Hypothalamus (tissue), 51 donors: ENCODE measurements at places on chromosomes 5 and 9.

GRCh38 chr5:149161026-149161687, 19.9 kb downstream of the ABLIM3 start:
- no peak for DNase-seq

DNA sequence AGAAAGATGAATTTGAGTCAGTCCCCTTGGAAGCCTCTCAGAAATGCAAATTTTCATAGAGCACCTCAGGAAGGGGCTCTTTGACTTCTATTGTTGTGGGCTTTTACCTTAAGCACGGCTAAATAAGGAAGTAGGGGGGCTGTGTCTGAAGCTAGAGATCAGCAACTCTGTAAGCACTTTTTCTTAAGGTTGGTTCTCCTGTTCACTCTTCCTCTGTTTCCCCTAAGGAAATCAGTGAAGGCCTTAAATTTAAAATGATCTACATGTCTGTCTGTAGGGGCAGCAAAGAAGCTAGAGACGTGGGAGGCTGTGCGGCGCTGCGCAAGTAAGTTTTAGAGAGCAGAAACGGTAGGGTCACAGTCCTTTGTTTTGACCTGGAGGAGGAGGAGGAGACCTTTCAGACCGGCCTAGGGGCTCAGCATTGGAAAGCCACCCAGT, 1.2 kb upstream of the CDC14B start:
- DNase-seq, result no peak

DNA sequence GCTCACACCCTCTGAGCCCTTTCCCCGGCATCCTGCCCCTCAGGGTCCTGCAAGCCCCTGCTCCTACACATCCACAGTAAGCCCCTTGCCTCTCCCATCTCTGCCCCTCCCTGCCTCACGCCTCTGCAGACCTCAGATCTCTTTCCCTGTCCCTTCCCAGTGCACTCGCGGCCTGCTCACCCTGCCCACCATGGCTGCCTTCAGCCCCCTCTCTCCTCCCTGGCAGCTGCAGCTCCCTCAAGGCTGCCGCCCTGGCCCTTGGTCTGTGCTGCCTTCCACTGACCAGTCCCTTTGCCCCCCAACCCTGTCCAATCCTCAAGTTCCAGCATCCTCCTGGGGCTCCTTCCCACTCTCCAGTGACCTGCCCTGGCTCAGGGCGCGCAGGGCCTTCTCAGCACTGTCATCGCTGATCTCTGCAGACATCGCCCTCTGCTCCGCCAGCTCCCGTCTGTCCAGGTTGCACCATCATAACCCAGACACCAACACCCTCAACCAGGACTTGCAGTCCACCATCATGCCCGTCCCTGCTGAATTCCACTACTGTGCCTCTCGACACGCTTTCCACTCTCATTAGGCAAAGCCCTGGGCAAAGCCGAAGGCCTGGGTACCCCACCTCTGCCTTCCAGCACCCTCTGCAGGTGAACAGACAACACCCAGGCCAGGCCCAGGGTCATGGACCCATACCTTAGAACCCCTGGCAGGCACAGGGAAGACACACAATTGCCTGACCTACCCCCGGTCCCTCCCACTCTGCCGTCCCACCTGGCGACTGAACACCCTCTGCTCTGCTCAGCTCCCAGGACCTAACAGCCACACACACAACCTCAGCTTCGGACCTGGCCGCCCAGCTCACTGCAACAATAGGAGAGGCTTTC, 97.8 kb upstream of the RUFY1 start:
- no peak for DNase-seq

- no peak for DNase-seq
Observed at GRCh38 chr5:126374109-126374416, 49.1 kb upstream of the GRAMD2B start.

GRCh38 chr5:68251386-68251785, 35.8 kb downstream of the PIK3R1 start:
- DNase-seq, result no peak

- DNase-seq, result no peak
Observed at GRCh38 chr5:123651234-123651633, 139.3 kb downstream of the CSNK1G3 start.

DNA sequence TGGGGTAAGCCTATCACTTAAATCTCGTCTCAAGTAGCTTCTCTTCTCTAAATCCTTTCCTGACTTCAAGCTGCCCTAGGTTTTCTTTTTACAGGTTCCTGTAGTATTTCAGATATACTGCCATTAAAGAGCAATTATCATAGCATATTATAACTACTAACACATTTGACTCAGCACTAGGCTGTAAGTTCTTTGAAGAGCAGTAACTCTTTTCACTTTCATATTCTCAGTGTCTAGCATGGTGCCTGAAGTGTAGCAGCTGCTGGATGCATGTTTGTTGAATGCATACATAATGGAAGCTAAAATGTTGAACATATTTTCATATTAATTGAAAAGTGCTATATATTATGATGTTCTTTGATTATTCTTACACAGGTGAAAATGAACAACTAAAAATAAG, 22.5 kb downstream of the CCDC152 start:
- DNase-seq, result no peak
